ENCODE measurements at places on chromosomes 4 and X. TPM values are rescaled to one million over a fixed set of nuclear protein-coding genes. Genes with fewer than 3 reads are reported as not detected.

Gene MORC4
- 22.3 TPM for total RNA-seq

GRCh38 chrX:11450354-11450753, 157.1 kb downstream of the AMELX start:
- H3K27ac ChIP-seq, result peak overlapping the region; percentile 24
- H3K36me3 ChIP-seq, result no peaks in the 10 kb centered on the region
- H3K27me3 ChIP-seq, result no peaks in the 10 kb centered on the region
- no peak for DNase-seq
- H3K4me3 ChIP-seq, result no peak overlapping the region

Gene NALF2
- total RNA-seq, result 0.35 TPM

GRCh38 chrX:115400960-115401359, 111.4 kb downstream of the LUZP4 start:
- no peak for DNase-seq
- no peaks in the 10 kb centered on the region for H3K4me1 ChIP-seq
- H3K4me3 ChIP-seq, result no peak overlapping the region
- H3K27ac ChIP-seq, result no peak overlapping the region
- no peaks in the 10 kb centered on the region for H3K36me3 ChIP-seq
- peaks cover 5% of the 10 kb centered on the region for H3K27me3 ChIP-seq

GRCh38 chrX:133958997-133959688, 26.3 kb downstream of the GPC3 start:
- H3K4me3 ChIP-seq, result no peak overlapping the region
- no peaks in the 10 kb centered on the region for H3K36me3 ChIP-seq
- no peak overlapping the region for H3K27ac ChIP-seq
- no peak for DNase-seq
- H3K27me3 ChIP-seq, result no peaks in the 10 kb centered on the region
- no peaks in the 10 kb centered on the region for H3K4me1 ChIP-seq

- H3K4me1 ChIP-seq, result no peaks in the 10 kb centered on the region
- H3K27ac ChIP-seq, result no peak overlapping the region
- H3K4me3 ChIP-seq, result no peak overlapping the region
- no peak for DNase-seq
- no peaks in the 10 kb centered on the region for H3K27me3 ChIP-seq
These were observed 54.8 kb downstream of the BMP3 start for GRCh38 chr4:81085291-81085690.

All from uterus (tissue), 4 donors.